ENCODE measurements at places on chromosomes 11 and 22. TPM values are rescaled to one million over a fixed set of nuclear protein-coding genes. Genes with fewer than 3 reads are reported as not detected.

The CHRDL2 gene
- not detected for total RNA-seq

The SH3BP1 gene
- total RNA-seq = 2.9 TPM

The SNRPD3 gene
- total RNA-seq = 92.1 TPM

The PIH1D2 gene
- 1.8 TPM for total RNA-seq

The UBQLN3 gene
- not detected for total RNA-seq

The CCDC87 gene
- 0.37 TPM for total RNA-seq

The ACCS gene
- 6.2 TPM for total RNA-seq

The TRIM48 gene
- total RNA-seq = not detected

The RFPL1 gene
- not detected for total RNA-seq

The KCNK7 gene
- not detected for total RNA-seq

The KLHDC7B gene
- 2.1 TPM for total RNA-seq

The SEC14L6 gene
- total RNA-seq = not detected

The TTLL12 gene
- total RNA-seq = 57.1 TPM

The THY1 gene
- total RNA-seq = not detected

The BRSK2 gene
- 4.2 TPM for total RNA-seq

Data from NCI-H460 (cell line).